Activated CD4-positive, alpha-beta memory T cell treated with anti-CD3 and anti-CD28 coated beads for 36 hours (primary cell): ENCODE measurements at places on chromosomes 4 and X.

DNA sequence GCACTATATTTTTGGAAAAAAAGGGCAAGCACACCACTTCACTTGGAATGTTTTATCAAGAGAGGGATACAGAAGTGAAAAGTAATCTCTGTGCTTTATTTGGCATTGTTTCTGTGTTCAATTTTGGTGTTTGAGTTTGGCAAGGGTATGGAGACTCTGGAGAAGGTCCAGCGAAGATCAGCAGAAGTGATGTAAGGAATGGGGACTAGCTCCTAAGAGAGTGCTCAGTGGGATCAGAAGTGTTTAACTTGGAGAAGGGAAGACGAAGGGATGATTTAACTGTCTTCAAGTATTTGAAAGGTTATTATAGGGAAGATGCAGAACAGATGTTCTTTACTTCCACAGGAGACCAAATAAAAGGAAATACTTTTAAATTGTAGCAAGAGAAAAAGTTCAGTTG, 74.3 kb downstream of the CFAP299 start:
- no peak for DNase-seq

GRCh38 chrX:7062903-7063302, 84.6 kb upstream of the STS start:
- DNase-seq, result no peak

- no peak for DNase-seq
These were observed 6.3 kb downstream of the AFP start for GRCh38 chr4:73442275-73442674.

- no peak for DNase-seq
These were observed 210.7 kb downstream of the DHX15 start for GRCh38 chr4:24373704-24374103.

DNA sequence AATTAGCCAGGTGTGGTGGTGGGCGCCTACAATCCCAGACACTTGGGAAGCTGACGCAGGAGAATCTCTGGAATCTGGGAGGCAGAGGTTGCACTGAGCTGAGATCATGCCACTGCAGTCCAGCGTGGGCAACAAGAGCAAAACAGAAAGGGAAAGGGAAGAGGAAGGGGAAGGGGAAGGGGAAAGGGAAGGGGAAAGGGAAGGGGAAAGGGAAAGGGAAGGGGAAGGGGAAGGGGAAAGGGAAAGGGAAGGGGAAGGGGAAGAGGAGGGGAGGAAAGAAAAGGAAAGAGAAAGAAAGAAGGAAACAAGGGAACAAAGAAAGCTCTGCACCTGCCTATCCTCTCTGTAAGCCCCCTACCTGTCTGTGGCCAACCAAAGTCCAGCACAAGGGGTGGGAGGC, 35.2 kb downstream of the FAM53A start:
- no peak for DNase-seq

DNA sequence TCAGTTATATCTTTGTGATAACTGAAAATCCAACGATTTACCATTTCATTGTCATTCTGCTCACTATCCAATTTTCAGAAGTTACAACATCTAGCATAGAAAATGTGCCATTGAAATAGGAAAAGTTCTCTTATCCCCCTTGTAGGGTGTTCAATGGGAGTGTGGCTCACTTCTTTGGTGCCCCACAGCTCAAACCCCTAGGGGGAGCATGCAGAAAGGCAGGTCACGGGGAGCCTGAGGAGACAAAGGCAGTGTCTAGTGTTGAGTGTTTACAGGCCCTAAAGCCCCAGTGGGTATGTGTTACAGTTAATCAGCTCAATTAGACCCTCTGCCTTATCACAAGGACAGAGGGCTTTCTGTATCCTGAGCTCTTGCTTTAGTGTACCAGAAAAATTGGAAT, 243.4 kb upstream of the GRID2 start:
- no peak for DNase-seq

DNA sequence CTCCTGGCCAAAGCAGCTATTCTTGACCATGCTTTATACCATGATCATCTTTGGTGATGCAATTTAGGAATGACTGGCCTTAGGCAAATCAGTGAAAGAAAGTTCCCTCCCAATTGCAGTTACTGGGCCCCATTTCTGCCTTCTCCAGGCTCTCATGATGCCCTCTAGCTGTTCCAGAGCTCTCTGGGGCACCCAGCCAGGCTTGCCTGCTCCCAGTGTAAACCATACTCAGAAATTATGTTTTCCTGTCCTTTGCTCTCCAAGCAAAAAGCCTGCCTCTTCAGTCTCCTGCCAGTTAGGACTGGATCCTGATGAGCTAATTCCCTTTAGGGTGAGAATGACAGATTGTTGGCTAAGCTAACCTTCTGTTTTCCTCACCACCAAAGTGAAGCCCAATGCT, 85.3 kb upstream of the RBPJ start:
- no peak for DNase-seq

DNA sequence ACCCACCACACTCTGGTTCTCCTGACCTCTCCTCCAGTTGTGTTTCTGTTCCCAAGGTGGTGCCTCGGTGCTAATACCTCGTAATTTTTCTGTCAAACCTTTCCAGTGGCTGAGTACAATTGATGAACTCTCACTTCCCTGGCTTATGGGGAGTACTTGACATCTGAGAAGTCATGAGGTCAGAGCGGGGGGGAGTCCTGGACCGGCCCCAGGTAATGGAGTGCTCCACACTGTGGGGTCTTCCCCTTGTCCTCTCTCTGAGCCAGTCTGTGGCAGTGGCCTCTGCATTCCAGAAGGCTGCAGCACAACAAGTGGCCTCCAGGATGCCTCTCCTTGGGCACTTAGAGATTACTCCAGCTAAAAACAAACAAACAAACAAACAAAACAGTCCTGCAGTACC, 122.5 kb upstream of the TRIM2 start:
- DNase-seq, result no peak

DNA sequence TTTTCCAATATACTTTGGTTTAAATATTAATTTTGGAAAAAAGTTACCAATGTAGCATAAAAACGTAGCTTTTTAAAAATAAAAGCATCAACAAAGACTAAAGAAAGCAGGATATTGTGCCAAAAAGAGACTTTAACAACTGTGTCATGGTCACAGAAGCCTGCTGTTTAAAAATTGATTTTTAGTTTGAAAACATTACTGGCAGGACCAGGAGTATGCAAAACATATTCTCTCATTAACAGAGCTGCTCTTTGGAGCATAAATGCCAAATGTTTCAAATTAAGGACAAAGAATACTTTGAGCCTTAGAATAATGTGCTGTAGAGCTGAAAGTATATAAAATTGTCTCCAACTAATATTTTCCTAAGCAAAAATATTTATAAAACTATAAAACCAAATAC, 279.0 kb downstream of the ARAP2 start:
- DNase-seq, result no peak

- DNase-seq, result no peak
These were observed 342.8 kb upstream of the BOD1L1 start for GRCh38 chr4:13970349-13970748.
